CD8-positive, alpha-beta memory T cell (primary cell): ENCODE measurements at places on chromosomes 1 and 21. TPM values are rescaled to one million over a fixed set of nuclear protein-coding genes. Genes with fewer than 3 reads are reported as not detected.
A peak's percentile ranks its signal among the peaks of the same experiment; 100 is the strongest.

DNA sequence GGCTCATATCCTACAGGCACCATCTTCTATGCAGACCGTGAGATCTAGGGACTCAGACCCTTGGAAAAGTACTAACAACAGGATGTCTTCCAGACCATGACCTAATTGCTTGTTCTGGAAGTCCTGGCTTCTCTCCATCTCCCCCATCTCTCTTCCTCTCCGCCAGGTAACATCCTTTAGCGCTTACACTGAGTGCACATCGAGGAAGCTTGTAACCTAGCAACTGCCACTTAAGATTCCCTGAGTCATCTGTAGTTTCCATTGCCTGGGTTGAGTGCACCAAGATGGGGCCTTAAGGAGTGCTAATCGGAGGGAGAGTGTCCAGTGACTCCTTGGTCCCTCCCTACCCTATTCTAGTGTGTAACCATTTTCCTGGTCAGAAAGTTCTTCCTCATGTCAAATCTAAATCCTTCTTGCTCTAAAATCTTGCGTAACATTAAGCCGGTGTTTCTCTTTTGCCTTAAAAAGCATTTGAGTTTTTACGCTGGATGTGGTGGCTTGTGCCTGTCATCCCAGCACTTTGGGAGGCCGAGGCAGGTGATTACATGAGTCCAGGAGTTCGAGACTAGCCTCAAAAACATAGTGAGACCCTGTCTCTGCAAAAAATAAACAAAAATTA is 9.7 kb downstream of the KLHDC8A start:
- H3K4me1 ChIP-seq = peaks cover 7% of the 10 kb centered on the region
- H3K27ac ChIP-seq = no peak overlapping the region
- no peak overlapping the region for H3K4me3 ChIP-seq

DNA sequence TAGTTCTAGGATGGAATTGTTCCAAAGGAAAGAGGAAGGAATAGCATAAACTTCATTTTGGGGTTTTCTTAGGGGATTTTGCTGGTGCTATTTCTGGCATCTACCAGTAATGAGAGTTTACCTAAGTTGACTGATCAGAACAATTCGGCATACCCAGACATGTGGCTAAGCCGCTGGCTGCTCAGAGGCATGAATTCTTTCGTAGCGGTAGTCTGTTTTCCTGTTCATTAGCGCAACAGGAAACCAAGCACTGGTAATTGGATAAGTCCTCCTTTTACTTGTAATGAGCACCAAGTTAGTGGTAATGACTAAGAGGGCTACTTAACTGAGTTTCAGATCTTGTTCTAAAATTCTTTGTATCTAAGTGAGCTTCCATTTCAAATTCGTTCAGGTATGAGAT is 38.6 kb downstream of the C21orf91 start:
- H3K27me3 ChIP-seq = no peaks in the 10 kb centered on the region
- peaks cover 72% of the 10 kb centered on the region for H3K4me1 ChIP-seq
- peak overlapping the region; percentile 16 for H3K4me3 ChIP-seq
- peak overlapping the region; percentile 48 for H3K27ac ChIP-seq
- no peaks in the 10 kb centered on the region for H3K36me3 ChIP-seq

DNA sequence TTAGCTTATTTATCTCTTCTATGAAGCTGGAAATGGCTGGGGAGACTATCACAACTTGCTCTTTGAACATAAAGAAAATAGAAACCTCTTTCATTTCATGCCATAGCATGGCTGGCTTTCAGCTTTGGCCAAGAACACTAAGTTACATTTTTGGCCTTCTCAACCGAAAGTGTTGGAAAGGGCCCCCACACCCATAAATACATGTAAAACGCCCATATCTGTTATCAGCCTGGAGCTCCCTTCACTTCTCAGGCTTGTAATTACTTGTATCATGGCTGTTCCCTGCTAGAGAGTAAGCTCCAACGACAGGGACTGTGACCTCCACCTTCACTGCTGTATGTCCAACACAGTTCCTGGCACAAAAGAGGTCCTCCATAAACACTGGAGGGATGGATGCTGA is 12.7 kb upstream of the EIF4G3 start:
- no peaks in the 10 kb centered on the region for H3K36me3 ChIP-seq
- DNase-seq = no peak
- H3K27me3 ChIP-seq = no peaks in the 10 kb centered on the region
- H3K4me3 ChIP-seq = no peak overlapping the region
- H3K27ac ChIP-seq = no peak overlapping the region

GRCh38 chr1:111476214-111476613 is 2.4 kb downstream of the C1orf162 start:
- H3K27ac ChIP-seq = no peak overlapping the region
- H3K27me3 ChIP-seq = no peaks in the 10 kb centered on the region
- H3K36me3 ChIP-seq = peaks cover 8% of the 10 kb centered on the region
- peak overlapping the region; percentile 61 for H3K4me3 ChIP-seq
- DNase-seq = no peak
- peaks cover 64% of the 10 kb centered on the region for H3K4me1 ChIP-seq

DNA sequence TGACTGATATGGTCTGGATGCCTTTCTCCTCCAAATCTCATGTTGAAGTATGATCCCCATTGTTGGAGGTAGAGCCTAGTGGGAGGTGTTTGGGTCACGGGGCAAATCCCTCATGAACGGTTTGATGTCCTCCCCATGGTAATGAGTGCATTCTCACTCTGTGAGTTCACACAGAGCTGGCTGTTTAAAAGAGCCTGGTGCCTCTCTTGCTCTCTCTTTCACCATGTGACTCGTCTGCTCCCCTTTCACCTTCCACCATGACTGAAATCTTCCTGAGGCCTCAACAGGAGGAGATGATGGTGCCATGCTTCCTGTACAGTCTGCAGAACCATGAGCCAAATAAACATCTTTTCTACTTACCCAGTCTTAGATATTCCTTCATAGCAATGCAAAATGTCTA is 30.2 kb downstream of the ALDH9A1 start:
- no peak for DNase-seq
- H3K4me3 ChIP-seq = no peak overlapping the region
- peaks cover 36% of the 10 kb centered on the region for H3K36me3 ChIP-seq
- no peaks in the 10 kb centered on the region for H3K4me1 ChIP-seq
- no peaks in the 10 kb centered on the region for H3K27me3 ChIP-seq
- H3K27ac ChIP-seq = no peak overlapping the region

DNA sequence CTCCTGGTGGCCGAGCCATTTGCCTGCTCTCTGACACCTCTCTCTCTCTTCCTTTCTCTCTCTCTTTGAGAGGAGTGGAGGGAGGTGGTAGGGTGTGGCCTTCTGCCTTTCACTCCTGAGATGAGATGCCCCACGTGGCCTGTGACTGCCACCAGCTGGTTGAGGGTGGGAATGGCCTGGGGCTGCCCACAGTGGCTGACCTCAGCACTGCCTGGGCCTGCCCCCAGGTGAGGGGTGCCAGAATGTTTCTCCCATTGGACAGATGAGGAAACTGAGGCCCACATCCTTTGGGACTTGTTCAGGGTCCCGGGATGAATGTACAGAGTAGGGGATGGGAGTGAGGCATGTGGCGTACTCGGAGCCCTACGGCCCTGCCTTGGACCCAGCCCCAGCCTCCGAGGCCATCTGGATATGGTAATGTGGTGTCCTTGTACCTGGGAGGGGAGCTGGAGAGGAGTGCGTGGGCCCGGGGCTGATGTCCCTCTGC is 12.7 kb upstream of the C1orf167 start:
- no peak overlapping the region for H3K27ac ChIP-seq
- H3K4me1 ChIP-seq = peaks cover 8% of the 10 kb centered on the region
- peaks cover 6% of the 10 kb centered on the region for H3K36me3 ChIP-seq
- DNase-seq = no peak
- H3K4me3 ChIP-seq = no peak overlapping the region
- H3K27me3 ChIP-seq = no peaks in the 10 kb centered on the region

Gene S100A8
- not detected for total RNA-seq

Gene PAFAH2
- 12.1 TPM for total RNA-seq

Gene TMEM54
- 2.5 TPM for total RNA-seq

DNA sequence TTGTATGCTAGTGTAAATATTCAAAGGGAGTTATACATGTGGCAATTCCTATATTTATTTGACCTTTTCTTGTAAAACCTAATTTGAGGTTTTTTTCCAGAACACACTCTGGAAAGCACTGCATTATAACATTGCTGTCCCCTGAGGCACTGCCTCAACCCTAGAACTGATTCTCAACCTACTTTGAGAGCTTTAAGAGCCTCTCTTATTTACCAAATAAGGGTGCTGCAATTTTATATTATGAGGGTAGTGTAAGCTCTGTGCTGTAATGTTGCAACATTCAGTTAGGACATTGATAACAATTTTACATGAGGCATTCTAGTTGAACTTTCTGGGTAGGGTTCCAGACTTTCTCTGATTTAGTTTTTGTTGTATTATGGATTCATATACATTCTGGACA is 302.2 kb upstream of the DEPDC1 start:
- H3K27me3 ChIP-seq = no peaks in the 10 kb centered on the region
- no peak overlapping the region for H3K27ac ChIP-seq
- no peaks in the 10 kb centered on the region for H3K4me1 ChIP-seq
- DNase-seq = no peak
- no peaks in the 10 kb centered on the region for H3K36me3 ChIP-seq
- no peak overlapping the region for H3K4me3 ChIP-seq

DNA sequence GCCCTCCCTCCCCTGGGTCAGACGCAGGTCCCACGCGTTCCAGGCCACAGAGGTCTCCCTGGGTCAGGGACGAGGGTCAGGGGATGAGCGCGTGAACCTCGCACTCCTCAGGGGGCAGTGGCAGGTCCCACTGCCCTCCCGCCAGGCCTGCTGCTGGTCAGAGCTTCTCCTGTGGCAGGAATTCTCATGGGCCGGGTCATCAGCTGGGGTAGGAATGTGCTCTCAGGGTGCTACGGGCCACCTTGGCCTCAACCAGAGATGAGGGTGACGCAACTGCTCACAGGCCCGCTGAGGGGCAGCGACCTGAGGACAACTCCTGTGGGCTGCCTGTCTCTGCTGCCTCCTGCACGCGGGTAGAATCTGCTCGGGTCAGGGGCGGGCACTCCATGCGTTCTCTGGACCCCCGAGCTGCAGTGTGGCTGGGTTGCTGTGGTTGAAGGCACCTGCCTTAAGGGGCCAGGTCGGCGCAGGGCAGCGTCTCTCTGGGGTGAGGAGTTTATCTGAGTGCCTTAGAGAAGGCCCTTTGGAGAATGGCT is 128.8 kb downstream of the PRDM16 start:
- H3K4me3 ChIP-seq = no peak overlapping the region
- no peaks in the 10 kb centered on the region for H3K27me3 ChIP-seq
- H3K4me1 ChIP-seq = no peaks in the 10 kb centered on the region
- H3K27ac ChIP-seq = no peak overlapping the region
- no peaks in the 10 kb centered on the region for H3K36me3 ChIP-seq
- no peak for DNase-seq

Gene NFASC
- 0.16 TPM for total RNA-seq

Gene ADAMTS1
- total RNA-seq = not detected

DNA sequence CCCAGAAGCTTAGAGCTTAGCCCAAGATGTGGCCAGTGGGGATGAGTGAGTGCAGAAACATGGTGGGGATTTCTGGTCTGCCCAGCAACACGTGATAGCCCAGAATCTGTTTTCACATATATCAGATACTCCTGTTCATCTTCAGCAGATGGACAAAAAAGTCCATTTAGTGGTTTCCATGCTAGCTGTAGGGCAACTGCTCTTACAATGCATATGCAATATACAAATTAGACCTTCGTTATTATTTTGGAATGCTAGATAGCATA is 96.9 kb upstream of the SGIP1 start:
- H3K36me3 ChIP-seq = no peaks in the 10 kb centered on the region
- H3K27me3 ChIP-seq = no peaks in the 10 kb centered on the region
- no peak overlapping the region for H3K27ac ChIP-seq
- DNase-seq = no peak
- no peak overlapping the region for H3K4me3 ChIP-seq

Gene INSRR
- total RNA-seq = not detected

DNA sequence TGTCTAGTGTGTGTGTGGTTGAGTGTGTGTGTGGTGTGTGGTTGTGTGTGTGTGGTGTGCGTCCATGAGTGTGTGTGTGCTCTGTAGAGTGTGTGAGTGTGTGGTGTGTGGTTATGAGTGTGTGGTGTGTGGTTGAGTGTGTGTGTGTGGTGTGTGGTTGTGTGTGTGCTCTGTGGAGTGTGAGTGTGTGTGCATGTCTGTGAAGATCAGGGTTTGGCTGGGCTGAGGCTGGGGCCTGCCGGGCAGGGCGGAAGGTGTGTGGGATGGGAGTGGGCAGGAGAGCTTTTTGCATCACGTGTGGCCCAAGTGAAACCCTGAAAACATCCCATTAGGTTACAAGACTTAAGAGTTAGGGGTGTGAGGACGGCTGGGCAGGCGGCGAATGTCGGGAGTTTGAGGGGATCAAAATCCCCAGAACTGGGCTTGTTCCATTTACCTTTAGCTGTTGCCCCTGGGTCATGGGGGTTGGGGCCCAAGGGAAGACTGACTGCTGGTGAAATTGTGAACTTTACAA is 2.9 kb upstream of the FCMR start:
- no peak for DNase-seq
- peak overlapping the region; percentile 81 for H3K4me3 ChIP-seq
- peak overlapping the region; percentile 7 for H3K27ac ChIP-seq
- H3K4me1 ChIP-seq = peaks cover 45% of the 10 kb centered on the region
- H3K27me3 ChIP-seq = no peaks in the 10 kb centered on the region

Gene KLHDC7A
- total RNA-seq = not detected

DNA sequence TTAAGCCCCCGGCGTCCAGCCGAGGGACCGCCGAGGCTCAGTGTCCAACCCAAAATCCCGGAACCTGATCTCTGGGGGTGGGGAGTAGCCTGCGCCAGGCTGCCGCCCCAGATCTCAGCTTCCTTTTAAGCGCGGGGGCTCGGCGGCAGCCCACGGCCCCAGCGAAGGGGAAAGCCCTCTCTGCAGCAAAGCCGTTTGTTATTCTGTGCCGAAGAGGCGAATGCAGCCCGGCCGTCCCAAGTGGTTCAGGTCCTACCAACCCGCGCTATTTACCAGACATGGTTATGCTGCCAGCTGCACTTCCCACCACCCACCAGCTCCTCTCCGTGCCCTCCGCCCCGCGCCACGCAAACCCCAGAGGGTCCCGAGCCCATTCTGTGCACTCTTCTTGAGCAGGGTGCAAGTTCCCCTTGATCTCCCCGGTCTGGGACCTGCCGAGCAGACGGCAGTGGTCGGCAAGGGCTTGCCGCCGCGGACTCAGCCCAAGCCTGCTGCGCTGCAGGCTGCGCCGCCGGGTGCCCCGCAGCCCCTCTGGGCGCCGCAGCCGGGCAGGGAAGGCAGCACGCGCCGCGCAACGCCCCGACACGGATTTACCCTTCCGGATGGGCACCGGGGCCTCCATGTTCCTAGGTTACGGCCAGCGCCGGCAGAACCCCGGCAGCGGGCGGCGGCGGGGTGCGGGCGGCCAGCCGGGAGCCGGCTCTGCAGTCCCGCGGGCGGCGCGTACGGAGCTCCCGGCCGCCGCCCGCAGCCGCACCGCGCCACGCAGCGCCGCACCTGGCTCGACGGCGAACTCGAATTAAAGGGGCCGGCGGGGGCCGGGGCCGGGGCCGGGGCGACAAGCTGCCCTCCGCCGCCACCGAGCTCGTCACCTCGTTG is 738 bp upstream of the KCNA2 start:
- peak overlapping the region; percentile 55 for H3K4me3 ChIP-seq
- peaks cover 40% of the 10 kb centered on the region for H3K27me3 ChIP-seq
- no peaks in the 10 kb centered on the region for H3K36me3 ChIP-seq
- H3K27ac ChIP-seq = no peak overlapping the region
- DNase-seq = no peak

Gene TMEM240
- total RNA-seq = 0.59 TPM

GRCh38 chr21:38042246-38042645 is 126.0 kb upstream of the KCNJ6 start:
- H3K27me3 ChIP-seq = no peaks in the 10 kb centered on the region
- no peak for DNase-seq
- no peak overlapping the region for H3K4me3 ChIP-seq
- no peaks in the 10 kb centered on the region for H3K4me1 ChIP-seq
